ENCODE measurements at places on chromosomes 7 and 10. TPM values are rescaled to one million over a fixed set of nuclear protein-coding genes. Genes with fewer than 3 reads are reported as not detected.

- DNase-seq = no peak
Observed at GRCh38 chr7:75694638-75695399, 43.9 kb downstream of the HIP1 start.

Gene MSMB
- not detected for total RNA-seq

Gene NEUROD6
- not detected for total RNA-seq

Gene ATOH7
- total RNA-seq = 0.39 TPM

Gene DOCK4
- total RNA-seq = 26.9 TPM

- no peak for DNase-seq
Observed at GRCh38 chr10:114294549-114294948, 55.5 kb downstream of the VWA2 start.

GRCh38 chr7:27605689-27606269 is 56.9 kb downstream of the HIBADH start:
- DNase-seq = no peak

DNA sequence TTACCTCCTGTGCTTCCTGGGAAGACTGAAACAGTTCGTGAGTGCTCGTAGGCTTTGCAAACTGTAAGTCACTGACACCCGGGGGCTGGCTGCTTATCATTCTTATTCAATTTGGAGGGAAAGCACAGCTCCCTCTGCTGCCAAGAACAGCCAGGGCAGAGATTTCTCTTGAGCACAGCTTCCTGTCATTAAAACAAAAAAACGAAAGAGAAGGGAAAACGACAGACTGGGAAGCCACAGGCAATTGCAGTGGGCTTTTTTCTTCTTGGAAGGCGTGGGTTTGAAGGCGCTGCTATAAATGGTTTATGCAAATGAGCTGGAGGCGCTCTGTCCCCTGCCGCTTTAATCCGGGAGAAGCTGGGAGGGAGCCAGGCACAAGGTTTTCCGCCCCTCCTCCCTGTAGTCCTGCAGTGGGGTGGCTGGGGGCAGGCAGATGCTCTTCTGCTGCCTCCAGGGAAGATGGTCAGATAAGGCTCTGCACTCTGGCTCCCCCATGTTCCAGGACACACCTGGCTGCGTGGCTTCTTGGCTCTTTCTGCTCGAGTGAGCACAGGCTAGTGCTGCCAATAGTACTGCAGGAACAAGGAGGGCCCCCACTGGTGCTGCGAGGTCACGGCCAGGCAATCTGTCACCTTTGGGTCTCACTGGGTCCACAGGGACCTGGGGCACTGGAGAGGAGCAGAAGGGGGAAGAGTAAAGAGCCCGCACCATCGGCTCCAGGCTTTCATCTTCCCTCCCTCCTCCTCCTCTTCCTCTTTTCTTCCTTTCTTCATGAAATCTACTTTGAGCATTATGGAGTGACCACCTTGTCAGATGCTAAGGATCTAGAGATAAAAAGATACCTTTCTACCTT is 49.5 kb downstream of the NEURL1 start:
- DNase-seq = no peak

Gene SPRN
- total RNA-seq = 0.24 TPM

GRCh38 chr7:16644636-16645592 is 640 bp downstream of the ANKMY2 start:
- DNase-seq = no peak

Gene DPP6
- 6.8 TPM for total RNA-seq

DNA sequence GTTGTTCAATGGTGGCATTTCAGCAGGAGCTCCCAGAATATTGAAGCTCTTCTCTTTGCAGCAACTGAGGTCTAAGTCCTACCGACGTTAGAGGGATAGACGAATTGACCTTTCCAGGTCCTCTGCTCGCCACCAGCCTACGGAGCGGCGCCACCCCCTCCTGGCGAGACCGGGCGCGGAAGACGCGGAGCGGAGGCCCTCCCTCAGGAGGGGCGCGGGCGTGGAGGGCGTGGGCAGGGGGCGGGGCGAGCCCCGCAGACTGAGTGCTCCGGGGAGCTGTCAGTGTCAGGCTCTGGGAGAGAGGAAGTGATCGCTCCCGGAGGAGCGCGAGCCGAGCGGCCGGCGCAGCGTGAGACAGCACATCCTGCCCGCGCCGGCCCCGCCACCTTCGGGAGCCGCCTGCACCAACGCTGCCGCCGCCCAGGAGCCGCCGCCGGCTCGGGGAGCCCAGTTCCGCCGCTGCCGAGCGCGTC is at the start of gene DYNC1I1:
TSS of gene DYNC1I1 (plus strand) at position 257 of the 473 bp plus-strand sequence. CDS start 32,176 bp downstream, outside the sequence.
- DNase-seq = no peak

Gene KCNIP2
- total RNA-seq = 4.7 TPM

DNA sequence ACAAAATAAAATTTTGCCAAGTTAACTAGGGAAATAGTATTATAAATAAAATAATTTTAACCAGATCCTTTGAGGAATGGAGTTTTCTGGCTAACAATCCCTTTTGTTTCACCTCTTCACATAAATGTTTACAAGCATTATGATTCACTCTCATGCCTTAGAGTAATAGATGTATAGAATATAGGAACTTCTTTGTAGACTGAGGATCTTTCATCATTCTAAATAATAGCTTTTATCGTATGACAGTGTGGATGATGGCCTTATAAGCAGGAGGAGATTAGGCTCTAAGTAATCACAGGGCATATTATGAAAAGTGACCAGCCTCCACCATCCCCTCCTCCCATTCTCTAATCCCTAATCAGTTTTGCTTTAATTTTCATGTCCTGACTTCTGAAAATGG is 13.5 kb downstream of the ING3 start:
- no peak for DNase-seq

Gene TAS2R41
- not detected for total RNA-seq

Gene GRM3
- 3.4 TPM for total RNA-seq

GRCh38 chr10:114893251-114893650 is 44.7 kb upstream of the TRUB1 start:
- DNase-seq = no peak

Gene EVX1
- not detected for total RNA-seq

Gene MACC1
- total RNA-seq = 17.1 TPM

DNA sequence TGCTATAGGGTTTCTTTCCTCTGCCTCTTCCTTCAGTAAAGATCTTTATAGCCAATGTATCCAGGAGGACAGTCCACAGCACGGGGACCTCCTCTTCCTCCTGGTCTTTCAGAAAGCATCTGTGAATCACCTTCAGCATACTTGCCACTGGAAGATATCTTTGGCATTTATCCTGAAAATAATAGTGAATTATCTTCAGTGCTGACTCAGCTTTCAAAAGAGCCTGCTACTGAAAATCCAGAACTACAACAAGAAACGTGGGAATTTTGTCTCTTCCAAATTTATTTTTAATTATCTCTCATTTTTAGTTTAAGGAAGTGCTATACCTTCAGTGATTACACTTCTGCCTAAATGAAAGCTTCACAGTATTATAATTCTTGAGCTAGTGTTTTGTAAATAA is 7.6 kb upstream of the UNC5B start:
- no peak for DNase-seq

GRCh38 chr7:50261593-50261992 is 42.9 kb upstream of the IKZF1 start:
- DNase-seq = no peak

GRCh38 chr10:54665095-54665494 is 135.9 kb downstream of the PCDH15 start:
- DNase-seq = no peak

Gene TAS2R40
- not detected for total RNA-seq

- no peak for DNase-seq
Observed at GRCh38 chr7:46720761-46721160, 799.7 kb upstream of the IGFBP3 start.

DNA sequence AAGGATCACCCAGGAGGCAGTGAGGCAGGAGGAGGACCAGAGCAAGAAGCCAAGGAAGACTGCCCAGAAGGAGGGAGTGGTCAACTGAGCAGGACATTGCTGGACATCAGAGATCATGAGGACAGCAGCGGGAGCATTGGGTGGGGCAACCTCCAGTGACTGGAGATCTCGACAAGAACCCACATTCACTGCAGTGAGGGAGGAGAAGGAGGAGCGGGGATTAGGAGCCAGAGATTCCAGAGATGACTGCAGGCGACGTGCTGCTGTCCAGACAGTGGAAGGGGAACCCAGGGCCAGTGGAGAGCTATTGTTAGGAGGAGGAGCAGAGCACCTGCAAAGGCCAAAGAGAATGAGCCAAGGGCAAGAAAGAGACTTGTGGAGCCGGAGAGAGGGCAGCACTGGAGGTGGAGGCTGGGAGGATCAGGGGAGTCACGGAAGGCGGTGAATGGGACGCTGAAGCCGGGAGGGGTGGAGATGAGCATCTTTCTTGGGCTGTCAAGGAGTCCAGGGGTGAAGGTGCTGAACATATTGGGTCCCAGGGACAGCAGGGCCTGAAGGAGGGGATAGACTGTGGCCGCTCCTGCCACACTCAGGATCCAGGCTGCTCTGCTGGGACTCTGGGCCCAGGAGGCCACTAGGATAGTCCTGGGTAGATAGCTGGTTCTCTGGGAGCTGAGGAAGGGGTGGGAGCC is 140.1 kb upstream of the UNC5B start:
- DNase-seq = no peak

Gene CTTNBP2
- total RNA-seq = 30.9 TPM

DNA sequence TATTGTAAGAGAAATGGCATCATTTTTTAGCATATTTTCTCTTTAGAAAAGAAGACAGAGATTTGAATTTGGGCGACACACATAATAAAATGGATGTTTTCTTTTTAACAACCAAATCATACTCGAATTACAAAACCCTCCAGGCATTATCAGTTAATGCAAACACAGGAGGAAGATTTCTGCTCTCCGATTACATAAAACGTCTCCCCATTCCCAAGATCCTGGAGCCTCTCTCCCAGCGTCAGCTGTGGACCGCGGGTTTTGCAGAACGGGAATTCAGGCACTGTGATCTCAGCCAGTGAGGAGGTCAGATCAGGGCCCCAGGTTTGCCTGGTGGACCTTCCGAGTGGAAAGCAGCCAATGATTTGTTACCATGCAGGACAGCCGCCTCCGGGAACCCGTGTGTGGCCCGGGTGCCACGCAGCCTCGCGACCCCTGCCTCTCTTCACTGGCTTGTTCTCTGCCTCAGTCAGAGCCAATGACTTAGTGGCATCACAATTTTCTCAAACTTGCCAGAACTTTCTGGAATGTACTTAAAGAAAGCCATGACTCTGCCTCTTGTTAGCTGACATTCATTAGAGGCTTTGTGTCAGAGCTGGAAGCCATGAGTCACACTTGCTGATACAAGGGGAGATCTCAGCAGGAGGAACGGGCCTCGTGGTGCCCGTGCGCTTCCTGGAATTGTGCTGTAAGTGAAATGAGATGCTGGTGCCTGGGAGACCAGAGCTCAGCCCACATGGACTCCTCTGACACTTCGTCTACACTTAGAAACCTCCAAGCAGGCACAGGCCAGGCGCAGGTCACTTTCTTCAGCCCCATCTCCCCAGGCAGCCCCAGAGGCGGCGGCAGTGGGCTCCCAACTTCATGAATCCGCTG is 246.1 kb downstream of the KLF6 start:
- DNase-seq = no peak

GRCh38 chr7:134691546-134692343 is 45.1 kb downstream of the BPGM start:
- no peak for DNase-seq

- no peak for DNase-seq
Observed at GRCh38 chr7:36032361-36032818, 120.7 kb upstream of the EEPD1 start.

DNA sequence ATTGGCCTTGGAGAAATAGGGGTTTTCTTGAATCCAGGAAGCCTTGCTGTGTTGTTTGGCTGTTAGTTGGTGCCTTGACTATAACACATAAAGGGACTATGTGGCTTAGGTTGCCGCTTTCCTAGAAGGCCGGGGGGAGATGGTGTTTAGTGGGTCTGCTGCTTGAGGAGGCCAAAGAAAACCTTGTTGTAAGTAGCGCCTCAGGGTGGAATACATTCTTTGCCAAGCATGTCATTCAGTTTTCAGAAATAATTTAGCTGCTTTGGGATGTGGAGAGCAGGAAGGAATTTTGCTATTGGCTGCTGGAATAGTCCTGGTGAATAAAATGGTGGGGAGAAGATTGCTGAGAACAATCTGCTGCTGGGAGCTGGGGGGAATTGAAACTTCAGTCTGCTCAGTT is 132.9 kb upstream of the WNT16 start:
- DNase-seq = no peak

DNA sequence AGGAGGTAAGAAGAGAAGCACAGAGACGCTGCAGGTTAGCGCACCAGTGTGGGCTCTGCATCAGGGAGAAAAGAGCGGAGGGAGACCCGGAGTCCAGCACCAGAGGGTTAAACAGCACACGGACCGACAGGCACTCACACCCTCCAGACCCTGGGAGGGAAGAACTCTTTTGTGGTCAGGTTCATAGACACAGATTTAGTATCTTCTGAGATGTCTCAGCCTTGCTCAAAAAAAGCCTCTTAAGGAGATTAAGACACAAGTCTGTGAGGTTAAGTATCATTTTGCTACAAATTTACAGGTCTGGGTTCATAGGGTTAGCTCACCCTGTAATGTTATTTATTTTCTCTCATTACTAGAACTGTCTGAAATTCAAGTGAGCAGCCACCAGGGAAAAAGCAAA is 16.8 kb upstream of the NDST2 start:
- DNase-seq = no peak

- DNase-seq = no peak
Observed at GRCh38 chr7:68306692-68307107, 1291.6 kb upstream of the AUTS2 start.

DNA sequence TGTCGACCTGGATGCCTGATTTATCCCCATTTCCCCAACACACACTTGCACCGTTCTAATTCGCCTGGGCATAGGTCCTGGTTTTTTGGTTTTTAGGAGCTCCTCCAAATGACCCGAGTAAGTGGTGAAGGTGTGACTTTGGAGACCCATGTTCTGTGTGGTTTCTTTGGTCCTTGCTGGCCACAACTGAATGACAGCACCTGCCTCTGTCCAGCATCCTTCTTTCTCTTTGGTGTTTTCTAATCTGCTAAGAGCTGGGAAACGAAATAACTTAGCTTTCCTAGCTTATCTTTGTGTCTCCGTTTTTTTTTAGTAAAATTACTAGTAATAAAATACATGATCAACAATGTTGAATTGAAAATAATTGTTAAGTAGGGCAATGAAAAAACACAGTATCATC is 120.2 kb downstream of the PRLHR start:
- no peak for DNase-seq

- no peak for DNase-seq
Observed at GRCh38 chr10:5467634-5468255, 31.6 kb downstream of the CALML5 start.

GRCh38 chr10:15804109-15804508 is 56.2 kb downstream of the MINDY3 start:
- no peak for DNase-seq

- no peak for DNase-seq
Observed at GRCh38 chr10:73163096-73163495, 4.7 kb downstream of the ECD start.

Gene MMRN2
- 1.2 TPM for total RNA-seq

DNA sequence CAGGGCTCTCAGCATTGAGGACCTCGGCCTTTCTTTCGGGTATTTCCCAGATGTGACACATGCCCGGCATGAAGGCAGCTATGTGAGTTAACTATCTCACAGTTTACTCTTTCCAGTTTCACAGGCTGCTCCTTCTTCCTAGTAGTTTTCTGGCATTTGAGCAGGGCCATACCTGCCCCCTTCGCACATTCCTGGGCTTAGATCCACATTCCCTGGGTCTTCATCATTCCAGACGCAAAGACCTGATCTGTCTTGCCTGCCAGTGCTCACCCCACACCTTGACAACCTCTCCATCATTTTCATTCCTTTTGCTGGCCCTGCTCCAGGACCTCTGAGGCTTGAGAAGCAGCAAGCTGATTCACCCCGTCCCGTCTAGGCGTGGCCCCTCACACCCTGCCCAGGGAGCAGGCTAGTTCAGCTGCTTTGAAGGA is 227.5 kb downstream of the WDR11 start:
- no peak for DNase-seq

GRCh38 chr7:39664057-39664456 is 40.7 kb downstream of the RALA start:
- DNase-seq = no peak
